ENCODE measurements at places on chromosomes 3 and 15. TPM values are rescaled to one million over a fixed set of nuclear protein-coding genes. Genes with fewer than 3 reads are reported as not detected.
A peak's percentile ranks its signal among the peaks of the same experiment; 100 is the strongest.

The HDC gene
- 0.18 TPM for polyA plus RNA-seq

DNA sequence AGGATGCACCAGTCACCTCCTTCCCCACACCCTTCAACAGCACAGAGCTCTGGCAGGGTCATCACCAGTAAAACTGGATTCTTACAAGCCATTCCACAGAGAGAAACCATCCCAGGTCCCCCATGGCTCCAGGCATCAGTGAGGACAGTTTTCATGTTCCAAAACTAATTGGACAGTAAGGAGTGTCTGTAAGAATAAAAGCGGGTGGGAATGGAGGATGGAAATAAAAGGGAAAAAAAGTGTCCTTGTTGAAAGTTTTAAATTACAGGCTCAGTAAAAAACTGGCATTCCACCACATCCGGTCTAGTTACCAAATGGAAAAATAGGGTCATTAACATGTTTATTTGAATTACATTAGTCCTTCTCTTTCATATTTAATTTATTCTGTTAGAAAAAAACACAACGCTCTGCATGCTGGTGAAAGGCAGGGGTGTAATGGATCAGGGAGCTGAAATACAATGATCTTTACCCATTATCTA lies 117.4 kb downstream of the TIGIT start:
- no peak for DNase-seq

The PEX5L gene
- not detected for polyA plus RNA-seq

GRCh38 chr3:181578743-181579142 lies 133.0 kb upstream of the SOX2 start:
- DNase-seq: no peak

GRCh38 chr15:100834731-100835130 lies 44.9 kb upstream of the ALDH1A3 start:
- DNase-seq: no peak

GRCh38 chr3:180335050-180335449 lies 266.9 kb upstream of the TTC14 start:
- no peak for DNase-seq

The IL20RB gene
- 1.4 TPM for polyA plus RNA-seq

DNA sequence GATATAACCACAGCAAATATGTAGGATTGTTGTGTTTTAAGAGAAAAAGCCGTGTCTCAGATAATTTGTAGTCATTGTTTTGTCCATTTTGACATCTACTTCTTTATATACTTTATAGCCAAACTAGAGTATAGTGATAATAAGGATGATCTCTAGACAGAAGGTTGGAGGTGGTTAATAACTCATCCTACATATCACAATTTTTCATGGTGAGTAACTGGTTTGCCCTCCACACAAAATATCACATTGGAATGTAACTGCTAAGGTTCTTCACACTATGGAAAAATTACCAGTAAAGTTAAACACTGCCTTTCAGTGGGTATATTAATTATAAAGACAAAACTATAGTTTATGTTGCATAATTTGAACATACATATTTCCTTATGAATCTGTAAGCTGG lies 380.7 kb downstream of the LPP start:
- DNase-seq: no peak

- no peak for DNase-seq
These were observed 19.5 kb downstream of the AMOTL2 start for GRCh38 chr3:134354612-134355251.

GRCh38 chr15:88699861-88700260 lies 61.0 kb downstream of the ISG20 start:
- DNase-seq: no peak

DNA sequence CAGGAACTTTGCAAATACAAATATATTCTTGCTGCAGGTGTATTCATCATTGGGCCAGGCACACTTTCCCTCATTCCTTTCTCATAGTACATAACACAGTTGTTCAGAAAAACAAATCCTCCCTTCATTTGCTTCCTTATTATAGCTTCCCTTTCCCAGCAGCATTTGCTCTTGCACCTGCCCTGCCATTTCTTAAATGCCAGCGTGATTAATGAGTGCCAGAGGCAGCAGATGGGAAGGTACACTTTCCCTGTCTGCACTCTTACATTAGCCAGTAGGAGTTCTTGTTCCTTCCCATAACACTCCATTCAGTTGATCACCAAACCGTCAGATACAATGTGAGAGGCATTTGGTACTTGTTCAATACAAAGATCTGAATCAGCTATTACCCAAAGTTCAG lies 128.5 kb upstream of the GAP43 start:
- DNase-seq: no peak

GRCh38 chr15:95932676-95933075 lies 397.8 kb upstream of the NR2F2 start:
- DNase-seq: no peak

DNA sequence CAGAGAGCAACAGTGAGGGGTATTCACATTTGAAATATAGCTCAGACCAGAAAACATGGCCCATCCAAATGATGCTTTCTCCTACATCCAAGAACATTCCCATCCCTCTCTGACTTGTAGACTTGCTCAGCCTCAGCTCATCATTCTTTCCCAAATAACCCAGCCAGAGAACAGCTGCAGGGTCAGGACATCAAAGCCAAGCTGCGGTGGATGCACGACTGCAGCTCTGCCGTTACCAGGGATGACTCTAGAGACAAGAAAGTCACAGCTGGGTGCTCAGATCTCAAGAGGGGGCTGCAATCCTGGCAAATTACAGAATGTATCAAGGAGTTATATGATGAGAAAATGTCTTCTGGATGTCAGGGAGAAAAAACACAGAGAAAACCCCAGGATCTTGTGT lies 944.3 kb downstream of the NTRK3 start:
- DNase-seq: no peak

DNA sequence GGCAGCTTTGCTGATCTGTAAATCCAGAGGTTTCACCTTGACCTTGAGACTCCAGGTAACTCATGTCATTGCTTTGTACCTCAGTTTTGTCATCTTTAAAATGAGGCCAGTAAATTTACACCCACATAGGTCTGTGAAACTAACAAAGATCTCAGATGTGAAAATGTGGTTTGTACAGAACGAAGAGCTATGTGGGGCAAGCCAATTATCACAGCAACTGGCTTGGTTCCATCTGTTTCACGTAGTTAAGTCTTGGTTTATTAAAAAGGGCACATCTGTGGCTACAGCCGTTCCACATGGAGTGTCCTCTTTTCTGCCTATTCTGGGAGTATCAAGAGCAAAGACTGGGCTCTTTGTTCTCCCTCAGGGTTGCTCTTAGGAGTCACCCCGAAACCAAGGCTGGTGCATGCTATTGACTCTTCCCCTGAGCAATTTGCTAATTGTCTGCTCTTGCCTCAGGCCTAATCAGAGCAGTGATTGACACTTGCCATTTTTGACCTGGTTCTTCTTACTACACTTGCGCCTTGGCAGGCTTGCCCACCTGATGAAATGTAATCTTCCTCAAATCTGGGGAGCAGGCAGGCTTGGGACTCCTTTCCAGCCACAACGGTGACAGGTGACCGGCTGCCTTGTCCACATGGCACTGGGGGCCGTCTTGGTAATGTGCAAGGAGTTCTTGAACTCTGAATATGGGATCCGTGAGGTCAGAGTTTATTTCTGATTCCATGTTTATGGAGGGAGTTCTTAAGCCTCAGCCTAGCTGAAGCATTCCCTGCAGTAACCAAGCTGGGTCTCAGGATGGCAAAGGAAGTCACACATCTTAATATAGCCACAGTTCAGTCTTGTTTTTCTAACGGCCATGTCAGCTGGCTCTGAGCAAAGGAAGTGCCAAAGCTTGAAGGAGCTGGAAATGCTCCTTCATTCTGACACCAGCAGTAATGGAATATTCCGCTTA lies 40.1 kb downstream of the EAF1 start:
- no peak for DNase-seq

GRCh38 chr15:34330279-34330678 lies 7.3 kb downstream of the SLC12A6 start:
- DNase-seq: no peak

- DNase-seq: no peak
These were observed 54.5 kb upstream of the UBE2E1 start for GRCh38 chr3:23751212-23751723.

The FHIT gene
- 8.5 TPM for polyA plus RNA-seq

- no peak for DNase-seq
These were observed 22.7 kb downstream of the CYP19A1 start for GRCh38 chr15:51315726-51316125.

- no peak for DNase-seq
These were observed 150.3 kb upstream of the ARHGEF26 start for GRCh38 chr3:153970741-153971347.

GRCh38 chr3:164387236-164387635 lies 691.1 kb downstream of the SI start:
- DNase-seq: no peak

DNA sequence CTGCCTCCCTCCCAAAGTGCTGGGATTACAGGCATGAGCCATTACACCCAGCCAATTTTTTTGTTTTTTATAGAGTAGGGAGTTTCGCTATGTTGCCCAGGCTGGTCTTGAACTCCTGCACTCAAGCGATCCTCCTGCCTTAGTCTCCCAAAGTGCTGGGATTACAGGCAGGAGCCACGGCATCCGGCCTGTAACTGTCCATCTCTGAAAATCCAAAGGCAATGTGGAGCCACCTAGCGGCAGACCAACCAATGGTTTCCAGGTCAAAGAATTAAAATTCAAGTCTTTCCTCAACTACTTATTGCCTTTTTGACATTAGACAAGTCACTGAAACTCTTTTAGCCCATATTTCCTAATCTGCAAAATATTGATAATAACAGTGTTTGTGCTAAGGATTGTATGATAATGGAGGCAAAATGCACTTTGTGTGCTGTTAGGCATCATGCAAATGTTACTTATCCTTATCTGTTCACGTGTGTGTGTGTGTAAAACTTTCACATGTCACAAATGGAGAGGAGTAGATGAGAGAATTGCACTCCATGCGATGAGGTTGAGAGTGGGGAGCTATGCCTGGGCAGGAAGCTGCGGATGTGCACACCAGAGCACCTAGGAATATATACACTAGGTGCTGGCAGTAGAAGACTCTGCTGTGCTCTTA lies 48.7 kb downstream of the COL8A1 start:
- DNase-seq: peak; percentile 7

- DNase-seq: no peak
These were observed 914.5 kb upstream of the EPHA6 start for GRCh38 chr3:95899911-95900310.

DNA sequence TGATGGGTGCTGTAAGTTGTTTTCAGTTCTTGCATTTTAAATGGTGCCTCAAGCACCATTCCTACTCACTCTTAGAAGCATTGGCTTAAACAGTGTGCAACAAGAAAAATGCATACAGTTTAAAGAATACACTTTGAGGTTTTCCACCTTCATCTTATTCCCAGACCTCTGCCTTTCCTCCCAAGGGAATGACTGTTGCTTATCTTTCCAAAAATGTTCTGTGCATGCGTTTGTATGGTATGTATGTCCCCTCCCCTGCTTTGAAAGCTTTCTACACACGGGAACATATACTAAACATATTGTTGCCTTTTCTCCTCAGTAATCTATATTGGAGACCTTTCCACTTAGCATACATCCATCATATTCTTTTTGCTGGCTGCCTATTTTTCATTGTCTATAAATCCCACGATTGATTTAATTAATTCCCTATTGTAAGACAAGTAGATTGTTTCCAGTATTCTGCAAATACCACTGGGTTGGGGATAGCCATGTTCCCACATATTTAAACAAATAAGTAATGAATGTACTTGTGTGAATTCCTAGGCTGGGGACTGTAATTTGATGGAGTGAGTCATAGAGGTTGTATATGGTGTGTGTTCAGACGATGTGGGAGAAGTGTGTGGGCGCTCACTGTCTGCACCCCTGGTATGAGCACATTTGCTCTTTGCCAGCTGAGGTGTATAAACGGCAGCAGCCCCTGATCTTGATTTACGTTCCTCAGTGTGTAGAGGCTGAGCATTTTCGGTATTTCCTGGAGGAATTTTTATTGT lies 5.8 kb downstream of the TRAK1 start:
- DNase-seq: no peak
